Fibroblast of skin of abdomen (primary cell): ENCODE measurements at places on chromosomes 7 and 10.

- no peak for DNase-seq
Measured at GRCh38 chr7:74134117-74134620, 40.0 kb upstream of the EIF4H start.

DNA sequence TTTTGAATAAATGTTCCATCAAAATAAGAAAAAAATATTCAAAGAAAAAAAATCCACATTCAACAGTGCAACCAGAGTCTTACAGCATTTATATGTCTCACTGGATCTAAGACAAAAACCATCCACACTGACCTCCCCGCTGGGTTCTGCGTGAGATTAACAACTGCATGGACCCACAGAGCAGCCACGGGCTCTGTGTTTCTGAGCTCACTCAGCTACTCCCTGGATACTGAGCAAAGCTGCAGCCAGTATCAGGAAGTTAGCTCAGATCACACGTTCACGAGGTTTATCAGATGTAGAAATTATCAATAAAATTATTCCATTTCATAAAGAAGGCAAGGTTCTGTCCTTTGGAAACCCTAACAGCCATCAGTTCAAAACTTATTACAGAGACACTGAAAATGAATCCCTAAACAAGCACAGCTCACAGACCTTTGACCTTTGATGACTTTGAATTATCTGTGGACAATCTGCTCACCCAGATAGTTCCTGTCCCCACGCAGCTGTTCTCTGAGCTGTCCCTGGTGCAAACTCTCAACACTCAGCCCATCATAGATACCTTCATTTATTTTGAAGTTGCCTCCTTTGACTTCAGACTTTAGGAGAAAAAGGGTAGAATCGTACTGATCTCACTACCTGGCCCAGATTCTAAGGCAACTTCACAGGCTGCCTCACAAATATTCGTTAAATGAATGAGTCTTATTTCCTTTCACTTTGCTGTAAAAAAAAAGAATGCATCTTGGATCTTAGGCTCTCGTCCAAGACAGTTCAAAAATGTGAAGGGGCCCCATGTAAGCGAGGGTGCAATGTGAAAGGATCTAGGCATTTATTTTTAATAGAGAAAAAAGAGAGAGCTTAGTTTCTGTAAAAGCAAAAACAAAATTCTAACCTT, 67.7 kb upstream of the SVIL start:
- DNase-seq, result peak; percentile 21

DNA sequence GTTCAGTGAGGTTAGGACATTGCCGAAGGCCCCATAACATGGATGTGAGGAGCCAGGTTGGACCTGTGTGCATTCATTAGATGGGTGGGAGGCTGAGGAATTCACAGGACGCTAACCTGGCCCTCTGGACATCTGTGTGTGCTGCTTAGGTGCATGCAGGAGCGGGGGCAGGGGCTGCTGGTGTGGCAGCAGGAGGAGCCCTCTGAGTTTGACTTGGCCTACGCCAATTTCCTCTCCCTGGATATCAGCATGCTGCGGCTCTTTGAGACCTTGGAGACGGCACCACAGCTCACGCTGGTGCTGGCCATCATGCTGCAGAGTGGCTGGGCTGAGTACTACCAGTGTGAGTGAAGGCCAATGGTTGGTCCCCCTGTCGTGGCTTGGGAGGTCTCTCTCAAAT, 34.5 kb upstream of the MMD2 start:
- no peak for DNase-seq

- DNase-seq, result no peak
Measured at GRCh38 chr7:118305671-118306070, 81.2 kb downstream of the ANKRD7 start.

DNA sequence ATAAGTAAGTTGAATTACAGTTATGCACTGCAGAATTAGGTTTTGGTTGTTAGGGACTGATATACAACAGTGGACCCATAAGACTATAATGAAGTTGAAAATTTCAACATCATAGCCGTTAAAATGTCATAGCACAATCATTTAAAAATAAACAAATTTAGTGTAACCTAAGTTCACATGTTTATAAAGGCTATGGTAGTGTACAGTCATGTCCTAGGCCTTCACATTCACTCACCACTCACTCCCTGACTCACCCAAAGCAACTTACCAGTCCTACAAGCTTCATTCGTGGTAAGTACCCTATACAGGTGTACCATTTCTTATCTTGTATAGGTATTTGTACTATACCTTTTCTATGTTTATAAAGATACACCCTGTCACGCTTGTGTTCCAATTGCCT, 113.7 kb downstream of the RAB11FIP2 start:
- DNase-seq, result no peak

DNA sequence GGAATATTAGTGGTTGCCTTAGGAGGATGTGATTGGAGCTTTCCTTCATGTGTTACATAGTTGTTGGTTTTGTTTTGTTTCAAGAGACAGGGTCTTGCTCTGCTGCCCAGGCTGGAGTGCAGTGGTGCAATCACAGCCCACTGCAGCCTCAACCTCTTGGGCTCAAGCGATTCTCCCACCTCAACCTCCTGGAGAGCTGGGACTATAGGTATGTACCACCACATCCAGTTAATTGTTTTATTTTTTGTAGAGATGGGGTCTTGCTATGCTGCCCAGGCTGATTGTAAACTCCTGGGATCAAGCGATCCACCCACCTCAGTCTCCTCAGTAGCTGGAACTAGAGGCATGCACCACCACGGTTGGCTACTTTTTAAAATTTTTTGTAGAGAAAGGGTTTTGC, 86.1 kb downstream of the RABGEF1 start:
- no peak for DNase-seq

GRCh38 chr10:89466599-89467035, 52.2 kb downstream of the IFIT5 start:
- DNase-seq, result peak; percentile 35

- no peak for DNase-seq
Measured at GRCh38 chr10:7471720-7472367, 61.0 kb upstream of the SFMBT2 start.

DNA sequence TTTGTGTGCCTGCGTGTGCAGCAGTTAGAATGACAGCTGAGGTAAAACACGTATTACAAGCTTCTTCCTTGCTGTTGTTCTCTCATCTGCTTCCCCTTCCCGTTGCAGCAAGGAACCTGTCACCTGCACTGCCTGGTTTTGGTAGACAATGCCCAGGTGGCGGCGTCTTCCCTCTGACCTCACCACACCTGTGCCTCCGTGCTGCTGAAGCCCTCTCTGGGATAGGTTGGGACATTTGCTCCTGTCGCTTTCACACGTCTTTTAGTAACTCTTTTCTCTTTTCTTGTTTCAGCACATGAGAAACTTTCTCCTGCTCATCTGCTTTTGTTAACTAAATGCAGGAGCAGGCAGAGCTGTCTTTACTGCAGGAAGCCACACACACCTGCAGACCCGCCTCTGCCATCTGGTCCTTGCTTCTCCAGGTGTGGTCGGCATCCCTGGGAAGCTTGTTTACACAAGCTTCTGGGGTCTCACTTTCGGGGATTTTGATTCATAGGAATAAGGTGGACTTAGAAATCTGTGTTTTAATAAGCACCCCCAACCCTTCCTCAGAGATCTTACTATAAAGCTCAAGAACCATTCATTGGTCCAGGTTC, 60.7 kb upstream of the EXOC6 start:
- no peak for DNase-seq

GRCh38 chr10:60172363-60172990, 217.2 kb downstream of the ANK3 start:
- DNase-seq, result no peak

DNA sequence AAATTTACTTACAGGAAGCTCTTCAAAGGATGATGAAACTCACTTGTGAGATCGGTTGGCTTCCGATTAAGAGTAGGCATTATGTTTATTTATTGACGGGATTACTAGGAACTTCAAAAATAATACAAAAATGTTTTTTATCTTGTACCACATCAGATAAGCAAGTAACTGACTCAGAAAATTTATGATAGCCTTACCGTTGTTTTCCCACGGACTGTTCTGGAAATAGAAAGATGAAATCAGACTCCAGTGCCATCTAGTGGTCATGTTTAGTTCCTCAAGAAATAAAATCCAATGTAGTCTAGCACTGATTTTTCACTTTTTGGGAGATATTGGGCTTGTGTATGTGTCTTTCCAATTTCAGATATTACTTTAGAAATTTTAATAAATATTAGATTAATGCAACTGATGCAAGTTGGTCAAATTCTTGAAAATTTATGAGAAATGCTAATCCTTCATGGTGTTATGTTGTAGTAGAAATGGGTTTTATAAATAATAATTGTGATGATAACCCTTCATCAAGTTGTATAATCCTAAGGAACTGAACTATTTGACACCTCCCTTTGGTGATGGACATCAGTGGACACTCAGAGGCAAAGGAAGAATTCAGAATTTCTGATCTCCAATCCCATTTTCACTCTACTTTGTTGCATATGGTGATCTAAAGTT, 168.8 kb downstream of the TMEM26 start:
- peak; percentile 69 for DNase-seq

DNA sequence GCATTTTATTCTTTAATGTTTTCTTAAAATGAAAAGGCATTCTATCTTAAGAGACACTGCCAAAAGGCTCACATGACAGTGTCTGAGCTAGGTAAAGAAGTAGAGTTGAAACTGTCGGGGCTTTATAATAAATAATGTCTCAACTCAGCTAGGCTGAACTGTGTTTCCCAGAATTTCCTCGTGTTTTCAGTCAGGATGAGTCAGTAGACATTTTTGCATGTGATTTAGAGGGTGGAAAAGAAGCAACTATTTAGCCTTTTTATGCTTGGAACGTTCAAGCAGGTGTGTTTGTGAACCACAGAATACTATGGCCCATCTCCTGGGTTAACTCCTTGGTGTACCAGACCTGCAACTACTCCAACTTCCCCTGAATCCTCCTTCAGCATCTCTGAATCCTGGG, 23.4 kb upstream of the LIPA start:
- DNase-seq, result peak; percentile 75

GRCh38 chr10:110503528-110504110, 5.9 kb downstream of the DUSP5 start:
- DNase-seq, result no peak

DNA sequence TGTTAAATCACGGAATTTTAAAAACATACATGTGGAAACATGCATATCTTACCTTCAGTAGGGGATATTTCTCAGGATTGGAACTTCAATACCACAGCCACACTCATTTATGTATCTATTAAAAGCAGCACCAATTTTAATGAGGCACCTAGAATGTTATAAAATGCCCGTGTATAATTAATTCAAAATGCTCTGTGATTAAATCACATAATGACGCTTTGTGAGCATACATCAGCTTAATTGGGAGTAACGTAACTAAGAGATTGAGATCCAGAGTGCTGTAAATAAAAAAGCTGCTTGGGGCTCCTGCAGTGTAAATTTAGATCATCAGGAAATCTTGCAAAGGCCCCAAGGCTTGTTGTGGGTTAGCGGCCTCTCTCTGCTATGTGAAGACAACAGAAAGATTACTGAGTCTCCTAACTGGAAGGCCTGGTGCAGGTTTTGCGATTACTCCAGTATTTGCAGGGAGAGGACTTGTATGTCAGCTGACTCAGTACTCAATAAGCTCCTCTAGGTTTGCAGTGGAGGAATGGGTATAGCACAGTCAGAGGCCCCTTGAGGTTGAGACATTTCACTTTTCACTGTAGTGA, 195.5 kb upstream of the PHYHIPL start:
- DNase-seq, result no peak

DNA sequence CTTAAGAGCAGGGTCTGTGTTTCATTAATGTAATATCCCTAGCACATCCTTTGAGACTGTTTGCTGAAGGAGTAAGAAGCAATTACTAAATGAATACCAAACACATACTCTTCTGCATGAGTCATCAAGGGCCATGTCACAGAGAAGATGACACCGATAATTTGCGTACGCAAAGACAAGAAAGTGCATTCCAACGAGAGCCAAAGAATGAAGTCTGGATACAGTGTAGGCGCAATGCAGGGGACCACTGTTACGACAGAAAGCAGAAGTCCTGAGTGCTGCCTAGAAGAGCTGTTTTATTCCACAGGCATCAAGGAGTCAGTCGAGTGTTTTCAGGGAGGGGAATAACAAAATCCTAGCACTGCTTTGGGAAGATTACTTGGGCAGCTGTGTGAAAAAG, 62.7 kb downstream of the VPS41 start:
- peak; percentile 88 for DNase-seq

DNA sequence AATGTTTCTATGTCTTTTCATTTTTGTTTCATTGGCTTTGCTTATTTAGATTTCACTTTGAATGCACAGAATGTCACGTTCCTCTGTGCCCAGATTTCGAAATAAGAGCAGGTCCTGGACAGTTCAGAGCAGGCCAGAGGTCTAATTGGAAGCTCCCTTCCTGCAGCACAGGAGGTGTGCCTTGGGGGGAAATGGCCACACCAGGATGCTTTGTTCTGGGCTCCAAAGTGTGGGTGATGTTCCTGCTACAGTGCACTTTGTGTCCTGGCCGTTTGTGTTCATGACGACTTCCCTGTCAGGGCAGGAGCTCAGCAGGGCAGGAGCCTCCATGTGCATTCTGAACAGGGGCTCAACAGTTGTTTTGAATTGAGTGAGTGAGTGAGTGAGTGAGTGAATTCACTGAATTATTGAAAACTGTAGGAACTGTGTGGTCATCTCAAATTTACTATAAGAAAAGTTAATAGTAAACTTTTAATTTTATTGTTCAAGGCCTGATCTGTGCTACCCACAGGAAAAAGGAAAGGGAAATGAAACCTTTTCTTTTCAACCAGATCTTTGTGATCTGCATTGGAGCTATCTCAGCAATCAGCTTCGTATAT, 109.5 kb upstream of the GJD4 start:
- DNase-seq, result no peak

DNA sequence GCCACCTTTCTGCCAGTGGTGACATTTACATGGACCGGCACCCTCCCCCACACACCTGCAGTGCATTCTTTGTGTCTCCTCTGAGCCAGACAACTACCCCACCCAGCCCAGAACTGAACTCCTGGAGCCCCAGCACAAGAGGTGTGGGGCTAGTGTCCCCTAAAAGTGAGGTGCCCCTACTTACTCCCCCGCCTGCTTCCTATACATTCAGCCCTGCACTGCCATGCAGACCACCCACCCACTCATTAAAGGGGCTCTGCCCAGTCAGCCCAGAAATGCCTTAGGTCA, 1.9 kb downstream of the SAP25 start:
- no peak for DNase-seq

DNA sequence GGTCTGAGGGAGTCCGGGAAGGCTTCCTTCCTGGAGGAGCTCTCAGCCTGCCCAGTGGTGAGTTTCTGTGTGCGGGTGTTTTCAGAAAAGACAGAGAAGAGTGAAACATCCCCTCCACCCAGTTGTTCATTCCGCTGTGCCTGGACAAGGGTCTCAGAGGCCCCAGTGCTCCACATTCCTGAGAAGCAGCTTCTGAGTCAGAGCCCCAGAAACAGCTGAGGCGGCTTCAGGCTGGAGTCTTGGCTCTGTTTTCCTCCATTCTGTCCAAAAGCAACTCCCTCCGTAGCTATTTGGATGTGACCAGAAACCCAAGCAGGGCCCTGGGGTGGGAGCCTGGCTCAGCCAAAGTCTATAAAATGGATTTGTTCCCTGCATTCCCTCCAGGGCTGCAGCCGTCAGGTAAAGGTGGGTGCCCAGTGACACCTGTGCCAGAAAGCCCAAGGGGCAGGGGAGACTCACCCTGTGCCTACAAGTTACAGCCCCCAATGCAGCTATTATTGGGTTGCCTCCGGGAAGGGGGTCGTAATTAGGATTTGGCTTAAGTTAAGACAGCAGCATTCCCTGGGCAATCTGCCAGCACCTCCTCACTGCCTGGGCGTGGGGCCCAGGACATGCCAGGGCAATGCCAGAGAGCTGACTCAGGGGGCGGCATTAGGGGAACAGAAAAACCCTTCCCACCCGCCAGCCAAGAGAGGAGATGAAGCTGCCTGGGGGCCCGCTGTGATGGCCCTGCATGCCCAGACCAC, 13.1 kb upstream of the CAMK2G start:
- DNase-seq, result peak; percentile 93

GRCh38 chr7:51764976-51765375, 448.4 kb upstream of the COBL start:
- DNase-seq, result no peak

GRCh38 chr10:87503886-87504285, 807 bp upstream of the MINPP1 start:
- no peak for DNase-seq
